ENCODE measurements at places on chromosomes 16 and 17.

DNA sequence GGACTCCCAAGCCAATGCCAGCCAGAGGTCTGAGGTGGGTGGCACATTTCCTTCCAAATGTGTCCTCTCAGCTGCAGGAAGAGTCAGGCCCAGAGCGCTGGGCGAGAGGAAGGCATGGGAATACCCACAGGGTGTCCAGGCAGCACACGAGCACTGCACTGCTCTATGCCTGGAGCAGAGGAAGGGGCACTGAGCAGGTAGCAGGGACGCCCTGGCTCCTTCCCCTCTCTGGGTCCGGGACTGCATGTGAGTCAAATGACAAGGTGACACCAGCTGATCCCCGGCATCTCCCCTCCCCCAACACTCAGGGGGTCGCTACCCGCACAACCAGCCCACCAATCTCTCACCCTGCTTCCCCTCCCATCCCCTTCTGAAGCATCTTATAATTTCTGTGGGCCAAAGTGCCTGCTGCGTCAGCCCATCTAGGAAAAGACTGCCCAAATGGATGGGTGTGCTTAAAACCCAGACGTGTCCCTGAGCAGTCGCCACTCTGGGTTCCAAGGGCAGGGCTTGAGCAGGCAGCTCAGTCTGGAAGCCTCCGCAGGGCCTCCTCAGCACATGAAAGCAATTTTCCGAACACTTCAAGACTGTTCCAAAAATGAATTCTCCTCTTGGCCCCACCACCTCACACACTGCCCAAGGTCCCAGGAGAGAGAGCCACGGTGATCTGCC is 12.0 kb upstream of the BCAR1 start:
- no peak for DNase-seq

GRCh38 chr16:69894676-69895075 is 56.5 kb upstream of the CLEC18A start:
- DNase-seq = no peak

DNA sequence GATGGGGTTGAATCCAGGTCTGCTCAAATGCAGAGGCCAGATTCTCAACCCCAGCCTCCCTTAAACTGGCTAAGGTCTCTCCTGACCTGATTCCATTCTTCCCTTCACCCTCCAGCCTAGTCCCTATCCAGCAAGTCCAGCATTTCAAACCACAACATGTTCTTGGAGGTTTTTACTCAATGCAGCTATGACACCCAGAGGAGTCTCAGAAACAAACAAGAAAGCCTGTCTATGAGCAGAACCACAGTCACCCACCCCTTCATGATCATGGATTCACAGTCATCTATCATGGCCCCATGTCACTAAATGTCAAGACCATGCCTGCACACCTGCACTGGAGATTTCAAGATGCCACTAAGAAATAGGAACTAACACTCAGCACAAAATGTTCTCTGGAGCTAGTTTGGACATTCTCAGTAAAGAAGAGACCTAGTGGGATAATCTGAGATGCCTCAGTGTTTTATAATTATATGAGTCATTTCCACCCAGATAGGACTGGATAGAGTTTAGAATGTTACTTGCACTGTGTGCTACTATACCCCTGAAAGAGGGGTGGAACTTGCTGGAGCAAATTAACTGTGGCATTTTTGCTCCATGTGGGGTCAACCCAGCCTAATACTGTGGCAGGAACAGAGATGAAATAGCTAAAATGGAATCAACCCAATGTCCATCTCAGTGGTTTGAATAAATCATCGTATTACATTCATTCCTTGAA is 9.5 kb upstream of the METTL22 start:
- DNase-seq = no peak

- DNase-seq = no peak
Measured at GRCh38 chr17:3544365-3544764, 13.2 kb downstream of the TRPV3 start.

DNA sequence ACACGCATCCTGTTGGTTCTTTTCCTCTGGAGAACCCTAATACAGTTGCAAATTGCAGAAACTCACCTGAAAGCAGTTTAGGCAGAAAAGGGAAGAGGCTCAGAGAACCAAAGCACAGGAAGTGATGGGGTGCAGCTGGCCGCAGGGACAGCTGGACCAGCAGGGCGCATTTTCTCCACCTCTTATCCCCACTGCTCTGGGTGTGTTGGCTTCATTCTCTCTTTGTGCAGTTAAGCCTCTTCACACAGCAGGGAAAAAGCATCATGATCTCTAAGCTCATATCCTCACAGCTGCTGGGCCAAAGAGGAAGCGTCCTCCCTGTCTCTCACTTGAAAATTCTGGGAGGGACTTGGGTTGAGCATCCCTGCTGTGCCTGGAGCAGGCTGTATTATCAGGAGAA is 20.0 kb upstream of the LRRC75A start:
- no peak for DNase-seq

DNA sequence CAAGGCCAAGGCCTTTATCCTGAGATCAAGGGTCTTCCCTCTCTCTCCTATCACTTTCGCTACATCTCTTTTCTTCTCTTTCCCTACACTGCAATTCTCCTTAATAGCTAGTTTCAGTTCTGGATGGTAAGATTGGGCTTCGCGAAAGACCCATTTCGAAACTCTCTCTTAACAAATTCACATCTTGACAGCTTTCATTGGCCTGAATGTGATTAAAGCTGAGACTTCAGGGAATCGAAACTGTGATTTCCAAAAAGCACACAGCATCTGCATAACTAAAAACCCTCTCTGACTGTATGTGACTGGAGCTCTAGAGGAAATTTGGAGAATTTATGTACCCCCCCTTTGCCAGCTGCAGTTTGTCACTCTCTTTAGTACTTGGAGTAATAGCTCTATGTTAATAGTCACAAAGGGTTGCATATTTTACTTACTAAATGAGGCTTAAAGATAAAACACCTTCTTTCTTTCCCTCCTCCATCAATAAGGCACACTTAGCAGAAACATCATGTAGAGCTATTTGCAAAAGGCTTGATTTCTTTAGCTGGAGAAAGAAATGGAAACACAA is 105.3 kb upstream of the FAM20A start:
- DNase-seq = no peak

DNA sequence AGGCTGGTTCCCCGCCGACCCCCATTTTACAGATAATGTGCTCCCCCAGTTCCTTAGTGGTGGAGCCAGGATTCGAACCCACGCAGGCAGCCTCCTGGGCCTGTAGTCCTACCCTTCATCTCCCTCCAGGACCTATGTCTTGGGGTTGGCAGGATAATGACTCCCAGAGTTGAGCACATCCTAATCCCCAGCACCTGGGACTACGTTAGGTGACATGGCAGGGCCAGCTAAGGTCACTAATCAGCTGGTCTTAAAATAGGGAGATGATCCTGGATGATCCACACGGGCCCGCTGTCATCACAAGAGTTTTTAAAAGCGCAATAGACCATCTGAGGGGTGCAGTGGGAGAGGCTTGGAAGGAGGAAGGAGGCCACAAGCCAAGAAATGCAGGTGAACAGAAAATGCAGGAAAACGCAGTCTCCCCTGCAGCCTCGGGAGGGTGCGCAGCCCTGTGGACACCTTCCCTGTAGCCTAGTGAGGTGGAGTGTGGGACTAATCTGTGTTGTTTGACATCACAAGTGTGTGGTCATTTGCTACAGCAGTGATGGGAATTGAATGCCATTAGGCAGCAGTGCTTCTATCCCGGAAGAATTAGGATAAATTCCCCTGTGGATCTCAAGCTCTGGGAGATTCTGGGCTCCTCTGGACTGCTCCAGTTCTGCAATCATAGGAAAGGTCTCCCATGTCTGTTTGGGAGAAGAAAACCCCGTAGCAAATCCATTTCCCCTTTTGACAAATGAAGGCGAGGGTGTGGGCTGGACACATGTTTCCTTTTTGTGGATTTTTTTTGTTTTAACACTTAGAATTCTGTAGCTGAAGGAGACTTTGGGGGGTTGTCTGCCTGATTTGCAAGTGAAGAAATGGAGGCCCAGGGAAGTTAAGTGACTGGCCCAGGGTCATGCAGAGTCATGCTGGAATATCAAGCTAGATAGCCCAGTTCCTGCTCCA is 297.7 kb downstream of the SEC14L1 start:
- DNase-seq = no peak

DNA sequence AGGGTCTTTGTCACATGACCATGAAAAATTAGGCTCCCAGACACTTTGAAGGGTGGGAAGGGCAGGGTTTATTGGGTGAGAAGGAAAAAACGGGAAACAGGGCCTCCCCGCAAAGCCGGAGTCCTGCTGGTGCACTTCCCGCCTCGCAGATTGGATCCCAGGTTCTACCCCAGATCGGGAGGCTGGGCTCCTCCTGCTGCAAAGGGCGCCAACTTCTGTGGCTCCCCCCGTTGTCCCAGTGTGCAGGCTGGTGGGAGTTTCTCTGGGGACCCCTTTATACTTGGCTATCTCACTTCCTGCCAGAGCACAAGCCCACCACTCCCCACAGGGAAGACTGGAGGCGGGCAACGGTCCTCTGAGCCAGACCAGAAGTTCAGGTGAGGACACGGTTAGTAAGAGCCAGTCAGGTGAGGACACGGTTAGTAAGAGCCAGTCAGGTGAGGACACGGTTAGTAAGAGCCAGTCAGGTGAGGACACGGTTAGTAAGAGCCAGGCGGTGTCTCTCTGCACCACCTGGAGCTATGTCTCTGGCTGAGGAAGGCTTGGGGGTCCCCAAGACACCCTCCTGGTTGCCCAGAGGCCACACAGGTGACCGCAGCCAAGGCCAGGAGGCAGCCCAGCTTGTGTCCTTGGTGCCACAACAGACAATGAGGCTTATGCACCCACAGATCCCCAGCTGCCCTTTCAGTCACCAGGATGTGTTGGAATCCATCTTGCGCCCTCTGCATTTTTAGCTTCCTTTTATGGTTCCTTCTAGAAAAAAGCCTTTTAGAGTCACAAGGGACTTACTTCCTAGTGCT is 48.1 kb upstream of the CHMP6 start:
- no peak for DNase-seq

DNA sequence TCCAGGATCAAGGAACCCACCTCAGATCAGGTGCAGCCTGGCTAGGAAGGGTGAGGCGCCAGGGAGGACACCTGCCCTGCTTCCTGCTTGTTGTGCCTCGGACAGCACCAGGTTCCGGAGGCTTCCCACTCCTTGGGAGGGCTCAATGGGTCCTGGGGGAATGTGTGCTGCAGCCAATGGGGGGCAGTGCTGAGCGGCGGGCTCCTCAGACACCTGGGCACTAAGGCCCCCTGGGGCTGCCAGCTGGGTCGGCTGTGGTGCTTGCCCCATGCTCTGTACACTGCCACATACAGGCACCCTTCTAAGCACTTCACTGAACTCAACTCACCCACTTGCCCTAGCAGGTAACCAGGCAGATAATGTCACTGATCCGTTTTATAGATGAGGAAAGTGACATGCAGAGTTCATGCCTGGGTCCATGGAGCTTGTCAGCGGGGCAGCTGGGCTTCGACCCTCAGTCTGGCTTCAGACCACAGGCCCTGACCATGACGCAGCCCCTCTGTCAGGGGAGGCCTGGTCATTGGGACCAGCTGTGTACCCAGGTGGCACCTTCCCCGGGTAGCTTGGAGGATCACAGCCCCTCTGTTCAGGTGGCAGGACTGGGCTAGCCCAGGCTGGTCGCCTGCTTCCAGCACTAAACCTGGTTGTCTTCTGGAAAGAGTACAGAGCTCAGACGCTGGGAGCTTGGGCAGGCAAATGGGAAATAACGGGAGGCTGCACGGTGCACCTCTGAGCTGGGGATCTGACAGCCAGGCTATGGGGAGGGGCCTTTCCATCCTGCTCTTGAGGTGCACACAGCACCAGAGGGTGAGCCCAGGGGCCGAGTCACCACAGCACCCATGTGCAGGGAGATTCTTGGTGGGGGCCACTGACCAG is 8.2 kb downstream of the FN3K start:
- DNase-seq = no peak

- no peak for DNase-seq
Measured at GRCh38 chr16:50739031-50739430, 2.9 kb upstream of the CYLD start.

GRCh38 chr17:72308744-72309385 is 188.0 kb downstream of the SOX9 start:
- no peak for DNase-seq

- DNase-seq = no peak
Measured at GRCh38 chr17:28201315-28201714, 117.7 kb upstream of the TMEM97 start.

DNA sequence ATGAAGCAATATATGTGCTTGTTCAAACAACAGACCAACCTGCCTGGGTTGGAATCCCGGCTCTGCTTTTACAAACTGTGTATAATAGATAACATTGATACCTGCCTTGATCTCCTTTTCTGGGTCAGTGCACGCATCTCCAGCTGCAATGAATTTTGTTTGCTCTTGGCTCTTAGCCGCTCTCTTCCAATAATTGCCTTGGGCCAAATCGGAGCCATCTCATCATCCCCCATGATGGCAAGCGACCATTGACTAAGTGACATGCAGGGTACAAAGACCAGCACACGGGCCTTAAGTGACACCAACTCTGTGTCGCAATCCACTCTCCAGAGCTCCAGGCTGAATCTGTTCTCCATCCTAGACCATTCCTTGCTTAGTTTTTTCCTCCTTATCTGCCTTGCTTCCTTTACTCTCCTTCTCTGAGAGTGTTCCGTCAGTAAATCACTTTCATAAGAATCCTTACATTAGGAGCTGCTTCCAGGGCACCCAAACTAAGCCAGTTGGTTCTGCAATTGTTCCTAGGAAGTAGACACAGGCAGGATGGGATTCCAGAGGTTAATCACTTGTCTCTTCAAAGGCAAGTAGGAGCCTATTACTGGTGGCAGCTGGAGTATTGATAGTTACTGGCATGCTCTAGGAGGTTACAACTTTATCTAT is 134.2 kb downstream of the ABCA8 start:
- no peak for DNase-seq

GRCh38 chr17:77002103-77003045 is 134.2 kb downstream of the MGAT5B start:
- DNase-seq = no peak

DNA sequence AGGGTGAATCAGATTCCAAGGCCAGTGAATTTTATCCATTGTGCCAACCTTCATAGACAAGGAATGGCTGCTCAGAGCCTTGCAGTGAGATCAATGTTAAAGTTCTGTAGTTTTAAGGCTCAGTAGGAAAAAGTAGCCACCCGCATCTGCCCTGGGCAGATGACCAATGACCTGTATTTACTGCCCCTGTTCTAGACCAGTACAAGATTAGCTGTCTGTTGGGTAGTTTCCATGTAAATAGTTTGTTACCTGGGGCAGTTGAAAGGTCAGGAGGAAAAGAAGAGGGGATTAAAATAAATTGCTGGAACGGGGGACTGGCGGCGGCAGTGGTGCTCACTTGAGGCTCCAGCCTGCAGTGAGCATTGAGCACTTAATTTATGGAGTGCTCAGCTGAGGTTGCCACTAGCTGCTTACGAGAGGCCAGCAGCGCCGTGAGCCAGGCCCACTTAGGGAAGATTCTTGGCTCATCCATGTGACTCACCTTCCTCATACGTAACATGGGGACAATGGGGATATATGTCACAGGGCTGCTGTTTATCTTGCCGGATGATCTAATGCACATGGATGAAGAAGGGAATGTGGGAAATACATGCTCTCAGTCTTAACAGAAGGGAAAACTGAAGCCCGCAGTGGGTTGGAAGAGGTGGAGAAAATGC is 10.7 kb upstream of the NOS2 start:
- no peak for DNase-seq

- no peak for DNase-seq
Measured at GRCh38 chr16:56525236-56525635, 5.4 kb upstream of the BBS2 start.

Data from activated CD8-positive, alpha-beta memory T cell treated with anti-CD3 and anti-CD28 coated beads for 4 hours (primary cell).